Stimulated activated naive CD8-positive, alpha-beta T cell treated with anti-CD3 and anti-CD28 coated beads, Interleukin-15, amount 100 ng/mL, for 72 hours (primary cell): ENCODE measurements at places on chromosomes 5 and 9.
A peak's percentile ranks its signal among the peaks of the same experiment; 100 is the strongest.

DNA sequence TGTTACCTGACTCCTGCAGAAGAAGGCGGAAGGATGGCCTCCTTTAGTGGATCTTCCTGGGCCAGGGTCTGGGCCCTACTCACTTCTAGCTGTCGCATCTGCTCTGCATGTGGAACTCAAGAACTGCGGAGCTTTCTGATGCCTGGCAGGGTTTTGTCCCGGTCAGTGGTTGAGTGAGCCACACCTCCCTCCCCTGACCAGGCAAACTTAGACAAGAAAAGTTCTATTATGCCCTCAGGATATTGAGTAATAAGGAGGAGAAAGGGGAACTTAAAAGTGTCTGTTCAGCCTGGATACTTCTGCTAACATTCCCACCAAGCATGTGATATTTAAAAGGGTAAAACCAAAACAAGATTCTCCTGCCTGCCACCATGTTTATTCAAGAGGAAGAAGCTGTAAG, at the start of gene FYB1:
FYB1 (minus strand) TSS at position 127 of the 400 bp plus-strand sequence. CDS start 16,603 bp downstream, outside the sequence.
- DNase-seq, result no peak

GRCh38 chr5:92580814-92581213, 1000.2 kb downstream of the NR2F1-AS1 start:
- no peak for DNase-seq

DNA sequence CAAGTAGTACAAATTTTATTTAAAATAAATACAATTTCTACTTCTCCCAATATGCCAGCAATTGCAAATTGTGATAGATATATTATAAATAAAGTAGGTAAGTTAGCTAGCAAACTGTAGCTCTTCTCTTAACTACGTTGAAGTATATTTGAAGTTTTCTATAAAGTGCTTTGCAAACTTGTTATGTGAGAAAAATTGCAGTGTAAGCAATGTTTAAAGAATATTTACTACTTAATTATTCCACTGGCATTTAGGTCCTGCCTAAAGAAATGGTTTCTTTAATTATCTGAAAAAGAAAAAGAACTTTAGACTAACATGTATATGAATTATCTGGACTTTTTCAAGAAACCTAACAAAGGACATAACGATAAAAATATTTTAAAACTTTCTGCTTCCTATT, 1350.0 kb upstream of the CDH9 start:
- no peak for DNase-seq

DNA sequence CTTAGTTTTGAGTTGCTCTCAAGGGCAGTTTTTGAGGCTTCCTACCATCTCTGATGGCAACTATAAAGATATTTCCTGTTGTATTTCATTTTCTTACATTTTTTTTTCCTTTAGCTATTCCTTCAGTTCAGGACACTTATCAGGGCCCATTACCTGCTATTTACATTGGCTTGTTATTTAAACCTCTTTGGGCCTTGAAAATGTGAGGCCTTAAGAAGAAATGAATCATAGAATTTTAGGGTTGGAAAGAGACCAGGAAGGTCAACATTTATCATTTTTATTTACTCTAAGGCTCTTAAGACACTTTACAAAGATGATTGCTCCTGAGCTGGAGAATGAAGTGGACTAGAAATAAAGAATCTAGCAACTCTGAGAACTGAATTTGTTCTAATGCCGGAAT, 335.2 kb downstream of the DTWD2 start:
- no peak for DNase-seq

DNA sequence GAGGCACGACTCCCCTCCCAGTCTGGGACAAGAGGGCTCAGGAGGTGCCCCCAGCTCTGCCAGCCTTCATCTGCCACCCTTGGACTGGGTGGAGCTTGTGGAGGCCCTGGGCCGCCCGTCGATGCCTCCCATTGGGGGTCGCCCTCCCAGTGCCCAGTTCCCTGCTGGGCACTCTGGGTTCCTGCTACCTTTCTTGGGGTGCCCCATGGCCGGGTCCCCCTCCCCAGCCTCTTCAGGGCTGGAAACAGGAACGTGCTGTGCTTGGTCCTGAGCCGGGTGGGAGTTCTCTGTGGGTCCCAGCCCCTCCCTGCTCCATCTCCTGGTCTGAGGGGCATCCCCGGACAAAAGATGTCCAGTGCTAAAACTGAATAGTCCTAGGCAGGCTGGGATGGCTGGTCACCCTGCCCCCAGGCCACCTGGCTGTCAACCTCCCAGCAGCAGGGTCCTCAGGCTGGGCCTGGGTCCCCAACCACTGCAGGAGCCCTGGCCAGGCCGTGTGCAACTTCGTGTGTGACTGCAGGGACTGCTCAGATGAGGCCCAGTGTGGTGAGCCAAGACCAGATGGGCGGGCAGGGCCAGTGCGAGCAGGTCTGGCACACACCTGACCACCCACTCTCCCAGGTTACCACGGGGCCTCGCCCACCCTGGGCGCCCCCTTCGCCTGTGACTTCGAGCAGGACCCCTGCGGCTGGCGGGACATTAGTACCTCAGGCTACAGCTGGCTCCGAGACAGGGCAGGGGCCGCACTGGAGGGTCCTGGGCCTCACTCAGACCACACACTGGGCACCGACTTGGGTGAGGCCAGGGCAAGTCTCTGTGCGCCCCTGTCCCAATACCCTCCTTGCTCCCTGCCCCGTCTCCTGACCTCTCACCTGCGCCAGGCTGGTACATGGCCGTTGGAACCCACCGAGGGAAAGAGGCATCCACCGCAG, 784 bp downstream of the MAMDC4 start:
- no peak for DNase-seq

DNA sequence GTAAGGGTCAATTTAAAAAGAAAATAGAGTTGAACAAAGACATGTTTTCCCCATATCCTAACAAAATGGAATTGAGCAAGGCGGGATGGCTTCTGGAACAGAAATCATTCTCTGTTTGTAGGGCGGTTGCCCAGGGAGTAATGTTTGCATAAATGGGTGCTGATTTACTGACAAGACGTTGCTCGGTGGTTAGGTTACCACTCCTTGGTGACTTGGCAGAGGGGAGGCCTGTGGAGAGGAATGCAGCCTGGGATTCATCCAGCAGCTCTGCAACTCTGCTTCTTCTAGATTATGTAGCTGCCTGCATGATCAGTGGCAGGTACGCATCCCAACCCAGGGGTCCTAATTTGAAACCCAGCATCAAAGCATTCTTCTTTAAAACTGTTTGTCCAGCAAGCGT, 200.2 kb downstream of the CFAP90 start:
- DNase-seq, result no peak

GRCh38 chr9:129696944-129697655, 31.7 kb downstream of the PRRX2 start:
- DNase-seq, result peak; percentile 33

GRCh38 chr9:73869264-73869663, 627.9 kb upstream of the RORB start:
- peak; percentile 1 for DNase-seq

GRCh38 chr9:98312365-98312764, 56.9 kb upstream of the TBC1D2 start:
- no peak for DNase-seq

GRCh38 chr5:14588758-14589543, 7.4 kb downstream of the OTULINL start:
- no peak for DNase-seq

- no peak for DNase-seq
These were observed 70.8 kb downstream of the FAT2 start for GRCh38 chr5:151520294-151520693.

DNA sequence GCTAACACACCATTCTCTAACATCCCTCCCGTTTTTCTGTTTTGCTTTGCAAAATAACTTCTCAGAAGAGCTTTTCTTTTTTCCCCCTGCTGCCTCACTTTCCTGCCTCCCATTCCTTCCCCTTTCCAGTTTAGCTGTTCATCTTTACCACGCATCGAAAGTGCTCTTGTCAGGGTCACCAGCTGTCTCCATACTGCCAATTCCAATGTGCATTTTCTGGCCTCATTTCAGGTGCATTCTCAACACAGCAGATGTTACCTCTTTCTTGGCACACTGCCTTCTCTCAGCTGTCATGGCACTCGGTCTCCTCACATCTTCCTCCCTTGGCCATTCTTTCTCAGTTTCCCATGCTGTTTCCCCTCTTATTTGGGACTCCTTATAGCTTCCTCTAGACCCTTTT, 9.5 kb downstream of the ARSK start:
- no peak for DNase-seq

- no peak for DNase-seq
These were observed 6.5 kb downstream of the LIX1 start for GRCh38 chr5:97135868-97136267.

GRCh38 chr5:83085106-83085505, 7.8 kb downstream of the XRCC4 start:
- DNase-seq, result no peak

DNA sequence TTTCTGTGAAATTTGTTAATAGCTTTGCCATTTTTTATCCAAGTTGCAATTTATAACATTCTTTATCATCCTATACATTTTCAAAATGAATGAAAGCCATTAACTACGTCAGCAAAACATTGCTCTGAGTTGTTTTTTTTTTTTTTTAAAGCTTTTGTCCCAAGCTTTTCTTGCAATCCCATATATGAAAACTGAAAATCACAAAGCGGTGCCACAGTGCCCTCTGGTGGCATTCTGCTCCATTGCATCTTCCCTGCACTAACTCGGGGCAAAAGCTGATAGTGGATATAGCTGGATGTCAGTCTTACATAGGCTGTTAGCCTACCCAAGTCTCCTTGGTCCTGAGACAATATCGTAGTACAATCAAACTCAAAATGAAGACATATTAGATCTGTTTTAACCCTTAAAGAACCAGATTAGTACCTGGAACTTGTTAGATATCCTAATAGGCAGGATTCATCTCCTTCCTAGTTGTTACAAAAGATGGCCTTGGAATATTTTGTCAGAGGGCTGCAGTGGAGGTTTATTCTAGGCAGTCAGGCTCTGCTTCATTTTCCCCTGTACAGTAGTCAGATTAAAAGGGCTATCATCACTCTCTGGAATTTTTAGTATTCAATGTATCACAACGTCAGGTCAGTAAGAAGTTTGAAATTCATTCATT, 669.9 kb downstream of the PTPRD start:
- DNase-seq, result peak; percentile 32

GRCh38 chr9:133597316-133597957, 11.8 kb downstream of the FAM163B start:
- DNase-seq, result no peak

GRCh38 chr5:57575839-57576238, 93.2 kb upstream of the ACTBL2 start:
- DNase-seq, result no peak

DNA sequence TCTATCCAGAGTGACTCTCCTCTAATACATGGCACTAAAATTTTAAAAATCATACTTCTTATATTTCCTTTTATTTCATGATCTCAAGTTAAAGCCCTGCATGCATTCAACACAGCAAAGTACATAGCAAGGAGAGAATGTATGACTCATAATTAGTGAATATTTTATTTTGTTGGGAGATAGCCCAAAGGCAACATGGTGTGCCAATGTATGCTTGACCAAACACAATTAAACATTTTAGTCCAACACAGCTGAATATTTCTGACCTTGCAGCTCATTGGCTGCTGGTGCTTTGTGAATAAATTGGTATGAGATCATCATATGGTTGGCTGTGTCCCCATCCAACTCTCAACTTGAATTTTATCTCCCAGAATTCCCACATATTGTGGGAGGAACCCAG, 103.5 kb downstream of the NPR3 start:
- DNase-seq, result no peak

DNA sequence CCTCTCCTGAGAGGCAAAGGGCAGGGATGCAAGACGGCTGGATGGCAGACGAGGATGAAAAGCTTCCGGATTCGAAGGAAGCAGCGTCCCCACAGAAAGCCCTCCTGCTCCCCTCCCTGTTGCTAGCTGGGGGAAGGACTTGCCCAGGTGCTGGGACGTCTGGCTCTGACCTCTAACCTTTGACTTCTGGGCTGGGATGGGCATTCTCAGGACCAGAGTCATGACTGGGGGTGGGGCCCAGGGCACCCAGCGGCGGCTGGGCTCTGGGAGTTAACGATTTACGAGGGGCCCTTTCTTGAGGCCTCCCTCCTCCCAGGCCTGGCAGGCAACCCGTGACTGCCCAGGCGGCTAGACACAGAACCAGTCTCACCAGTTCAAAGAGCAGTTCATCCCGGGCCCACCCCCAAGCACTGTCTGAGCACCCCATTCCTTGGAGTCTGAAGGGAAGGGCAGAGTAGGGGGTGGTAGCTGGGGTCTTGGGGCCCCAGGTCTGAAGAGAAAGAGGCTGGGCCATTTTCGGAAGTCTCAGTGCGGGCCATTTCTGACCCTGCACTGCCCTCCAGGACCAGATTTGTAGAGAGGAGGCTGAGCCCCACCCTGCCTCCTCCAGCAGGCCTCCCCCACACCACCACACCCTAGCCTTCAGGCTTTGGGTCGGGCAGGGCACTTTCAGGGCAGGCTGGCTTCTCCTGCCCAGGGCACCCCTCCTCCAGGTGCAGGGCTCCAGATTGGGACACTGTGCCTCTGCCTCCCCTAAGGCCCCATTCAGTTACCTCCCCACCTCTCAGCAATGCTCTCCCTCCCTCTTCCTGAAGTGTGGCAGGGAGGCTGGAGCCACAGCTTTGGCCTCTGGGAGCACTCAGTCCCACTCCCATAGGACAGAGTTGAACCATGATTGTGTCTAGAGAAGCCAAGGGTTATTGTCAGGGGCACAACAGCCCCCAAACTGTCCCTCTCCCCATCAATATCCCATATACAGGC, 5.0 kb upstream of the CXXC5 start:
- DNase-seq, result no peak

- no peak for DNase-seq
These were observed 127.2 kb upstream of the ZNF366 start for GRCh38 chr5:72634444-72634843.

DNA sequence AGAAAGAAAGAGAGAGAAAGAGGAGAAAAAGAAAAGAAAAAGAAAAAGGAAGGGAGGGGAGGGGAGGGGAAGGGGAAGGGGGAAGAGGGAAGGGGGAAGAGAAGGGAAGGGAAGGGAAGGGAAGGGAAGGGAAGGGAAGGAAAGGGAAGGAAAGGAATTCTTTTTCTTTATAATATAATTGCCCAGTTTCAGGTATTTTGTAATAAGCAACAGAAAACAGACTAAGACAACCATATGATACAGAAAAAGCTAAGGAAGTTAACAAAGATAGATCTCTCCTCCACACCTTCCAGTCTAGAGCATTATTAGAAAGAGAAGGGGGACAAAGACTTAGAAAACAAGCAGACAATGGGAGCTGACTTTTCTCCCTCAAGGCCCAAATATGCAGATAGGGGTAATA, 31.0 kb downstream of the MEIKIN start:
- DNase-seq, result no peak

GRCh38 chr9:214648-215493, at the start of gene DOCK8:
DOCK8 (plus strand) TSS chr9:214865; CDS start chr9:214977, 112 bp downstream.
- peak; percentile 72 for DNase-seq

- DNase-seq, result no peak
These were observed 135.3 kb upstream of the LMX1B start for GRCh38 chr9:126478216-126478981.

- DNase-seq, result peak; percentile 38
These were observed 41.2 kb downstream of the DBH start for GRCh38 chr9:133677126-133678010.

GRCh38 chr5:5787373-5787772, 364.9 kb downstream of the ICE1 start:
- DNase-seq, result no peak

- no peak for DNase-seq
These were observed 170.1 kb downstream of the GADD45G start for GRCh38 chr9:89774858-89775370.
